Right forelimb (tissue), 1 donor: ENCODE measurements at places on chromosomes 4 and X.

DNA sequence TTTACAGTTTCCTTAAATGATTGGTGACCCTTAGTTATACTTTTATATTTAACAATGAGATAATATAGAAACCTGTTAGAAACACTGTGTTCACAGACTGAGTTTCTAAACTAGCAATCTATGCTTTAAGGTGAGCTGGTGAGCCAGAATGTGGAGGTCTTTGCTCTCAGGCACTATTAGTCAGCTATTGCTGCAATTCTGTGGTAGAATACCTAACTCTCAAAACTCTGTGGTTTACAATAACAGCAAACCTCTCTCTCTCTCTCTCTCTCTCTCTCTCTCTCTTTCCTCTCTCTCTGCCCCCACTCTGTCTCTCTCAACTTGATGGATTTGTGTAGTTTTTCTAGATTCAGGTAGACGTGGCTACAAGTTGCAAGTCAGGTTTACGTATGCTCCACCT is 17.6 kb upstream of the LCORL start:
- no peak for DNase-seq

- DNase-seq: no peak
These were observed 289.2 kb downstream of the FBXW7 start for GRCh38 chr4:152246659-152247058.

DNA sequence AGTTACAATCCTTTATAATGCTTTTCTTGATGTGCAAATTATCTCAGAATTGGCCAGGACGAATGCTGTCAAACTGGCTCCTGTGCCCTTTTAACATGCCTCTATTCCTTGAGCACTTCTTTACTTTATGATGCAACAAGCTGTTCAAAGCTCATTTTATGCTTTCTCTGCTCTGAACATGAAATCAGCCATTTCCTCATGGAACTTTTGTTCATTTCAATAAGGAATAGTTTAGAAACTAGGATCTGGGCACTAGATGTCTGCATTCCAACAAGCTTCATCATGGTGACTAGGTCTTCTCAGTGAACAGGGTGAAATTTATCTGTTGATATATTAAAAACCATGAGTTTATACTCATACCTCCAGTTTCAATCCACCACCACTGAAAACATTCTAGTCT is 87.3 kb upstream of the TEX13A start:
- no peak for DNase-seq

GRCh38 chr4:86055898-86056297 is 304.0 kb downstream of the MAPK10 start:
- DNase-seq: no peak

DNA sequence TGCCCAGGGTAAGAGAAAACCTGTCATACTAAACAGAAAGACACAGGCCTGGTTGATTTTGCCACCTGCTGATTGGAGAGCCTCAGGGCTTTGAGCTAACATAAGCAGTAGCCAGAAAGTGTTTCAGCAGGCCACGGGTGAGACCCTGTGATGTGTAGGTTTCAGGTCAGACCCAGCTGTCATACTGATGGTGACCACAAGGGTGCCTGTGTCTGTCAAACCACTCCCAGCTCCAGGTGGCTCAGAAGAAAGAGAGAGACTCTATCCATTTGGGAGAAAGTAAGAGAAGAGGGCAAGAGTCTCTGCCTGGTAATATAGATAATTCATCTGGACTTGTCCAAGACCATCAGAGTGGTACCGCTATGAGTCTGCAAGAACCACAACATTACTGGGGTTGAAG is 72.8 kb upstream of the NLRP2B start:
- DNase-seq: no peak

DNA sequence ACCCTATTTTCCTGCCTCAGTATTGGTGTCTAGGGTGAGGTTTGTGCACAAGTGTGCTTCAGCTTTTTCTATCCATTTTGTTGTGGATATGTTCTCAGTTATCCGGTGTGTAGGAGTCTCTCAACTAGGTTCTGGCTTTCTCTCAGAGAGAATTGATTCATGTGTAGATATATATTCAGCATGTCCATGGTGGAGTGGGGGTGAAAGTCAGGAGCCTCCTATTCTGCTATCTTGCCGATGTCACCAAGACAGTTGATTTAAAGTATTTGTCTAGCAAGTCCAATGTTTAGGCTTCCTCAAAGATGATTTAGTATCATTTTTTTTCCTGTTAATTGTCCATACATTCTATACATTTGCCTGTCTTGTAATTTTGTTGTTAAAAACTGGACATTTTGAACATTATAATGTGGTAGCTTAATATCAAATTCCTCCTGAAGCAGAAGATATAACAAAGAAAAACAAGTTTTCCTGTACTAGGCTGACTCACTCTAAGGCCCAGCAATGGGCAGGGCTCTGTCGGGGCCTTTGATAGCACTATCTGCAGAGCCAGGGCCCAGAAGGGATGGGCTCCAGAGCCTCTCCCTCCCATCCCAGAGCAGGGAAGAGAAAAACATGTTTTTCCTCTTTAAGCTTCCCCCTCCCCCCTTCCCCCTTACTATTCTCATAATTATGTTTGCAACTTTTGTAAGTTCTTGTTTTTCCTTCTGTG is 37.6 kb downstream of the GLUD2 start:
- no peak for DNase-seq

DNA sequence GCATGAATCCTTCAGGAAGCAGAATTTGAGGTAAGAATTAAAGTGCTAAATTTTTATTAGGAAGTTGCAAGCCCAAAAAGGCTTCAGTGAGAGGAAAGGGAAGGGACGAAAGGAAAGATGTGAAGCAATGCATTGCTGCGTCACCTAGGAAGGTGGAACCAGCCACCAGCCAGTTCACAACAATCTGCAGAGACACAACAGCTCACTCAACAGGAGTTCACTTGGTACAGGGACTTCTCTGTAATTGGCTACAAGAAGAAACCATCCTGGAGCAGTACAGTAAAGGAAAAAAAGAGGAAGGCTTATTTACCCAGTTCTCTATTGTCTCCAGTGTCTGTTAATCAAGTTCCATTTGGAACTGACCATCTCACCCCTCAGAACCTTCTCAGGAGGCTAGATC is 157.6 kb downstream of the HNRNPD start:
- no peak for DNase-seq

DNA sequence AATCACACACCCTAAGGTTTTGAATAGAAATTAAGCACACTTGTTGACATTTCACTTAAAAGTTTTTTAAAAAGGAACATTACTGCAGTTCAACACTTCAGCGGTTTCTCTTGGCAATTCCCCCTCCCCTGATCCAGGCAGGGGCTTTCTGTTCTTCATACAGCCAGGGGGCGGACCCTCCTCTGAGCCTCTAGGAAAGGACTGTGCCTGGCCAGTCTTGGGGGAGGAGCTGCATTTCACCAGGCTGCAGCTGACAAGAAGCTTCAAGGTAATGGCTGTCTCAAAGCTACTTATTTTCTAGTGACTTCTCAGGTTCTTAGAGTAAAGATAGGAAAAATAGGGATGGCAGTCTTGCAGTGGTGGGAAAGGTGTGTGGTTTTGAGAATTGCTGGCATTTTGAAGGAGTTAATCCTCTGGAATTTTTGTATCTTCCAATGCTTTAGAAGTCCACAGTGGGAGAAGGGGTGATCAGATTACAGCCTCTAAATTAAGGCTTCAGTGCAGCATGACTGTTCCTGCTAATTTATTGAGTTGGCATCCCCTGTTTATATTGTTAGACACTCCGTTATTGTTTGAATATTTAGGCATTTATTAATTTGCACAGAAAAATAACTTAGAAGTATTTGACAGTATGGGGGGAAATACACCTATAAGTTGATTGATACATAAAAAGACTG is 33.5 kb downstream of the PWWP3B start:
- DNase-seq: no peak

DNA sequence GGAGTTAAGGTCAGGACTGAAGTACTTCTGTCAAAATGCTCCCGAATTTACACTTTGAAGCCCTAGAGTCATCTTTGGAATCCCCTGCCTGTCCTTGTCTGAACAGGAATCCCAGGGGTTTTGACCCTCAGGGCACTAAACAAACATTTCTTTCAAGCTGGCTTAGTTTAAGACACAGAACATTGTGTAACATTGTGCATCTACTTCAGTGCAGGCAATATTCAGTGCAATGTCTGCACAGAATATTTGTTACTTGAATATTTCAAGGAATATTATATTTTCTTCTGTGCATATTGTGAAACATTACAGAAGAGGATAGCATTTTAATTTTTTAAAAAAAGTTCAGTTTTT is 763.4 kb downstream of the PCDH18 start:
- DNase-seq: no peak

- DNase-seq: no peak
These were observed 89.1 kb downstream of the DCAF8L2 start for GRCh38 chrX:27679281-27679680.

DNA sequence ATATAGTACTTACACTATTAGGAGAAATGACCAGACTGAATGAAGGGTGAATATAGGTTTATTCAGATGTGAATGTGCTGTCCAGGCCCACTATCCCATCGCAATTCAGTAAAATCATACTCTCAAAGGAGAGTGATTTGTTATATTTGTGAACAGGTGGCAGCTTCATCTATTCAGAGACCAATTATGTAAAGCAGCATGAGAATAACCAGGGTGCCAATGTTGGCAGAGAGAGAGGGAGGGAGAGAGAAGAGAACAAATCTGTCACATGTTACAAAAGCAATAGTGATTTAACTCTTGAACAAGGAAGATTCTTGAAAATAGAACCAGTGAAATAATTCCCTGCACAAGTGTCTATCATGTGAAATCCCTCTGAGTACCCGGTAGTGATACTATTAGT is 38.9 kb upstream of the TLL1 start:
- no peak for DNase-seq

DNA sequence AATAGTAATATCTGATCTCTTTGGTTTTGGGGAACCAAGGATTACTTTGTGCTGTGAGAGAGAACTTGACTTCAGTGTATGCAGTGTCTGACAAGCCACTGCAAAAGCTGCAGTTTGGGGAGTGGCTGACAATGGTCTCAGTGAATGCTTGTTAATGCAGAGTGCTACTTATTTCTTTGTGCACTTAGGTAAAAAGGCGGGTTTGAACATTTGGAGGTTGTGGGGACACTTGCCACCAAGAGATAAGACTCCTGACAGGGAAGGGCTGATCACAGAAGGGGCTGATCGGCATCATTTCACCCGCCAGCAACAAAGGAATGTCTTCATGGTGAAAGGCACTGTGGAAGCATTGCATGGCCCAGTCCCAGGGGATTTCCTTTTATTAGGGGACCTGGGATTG is 28.6 kb upstream of the USP46 start:
- no peak for DNase-seq

DNA sequence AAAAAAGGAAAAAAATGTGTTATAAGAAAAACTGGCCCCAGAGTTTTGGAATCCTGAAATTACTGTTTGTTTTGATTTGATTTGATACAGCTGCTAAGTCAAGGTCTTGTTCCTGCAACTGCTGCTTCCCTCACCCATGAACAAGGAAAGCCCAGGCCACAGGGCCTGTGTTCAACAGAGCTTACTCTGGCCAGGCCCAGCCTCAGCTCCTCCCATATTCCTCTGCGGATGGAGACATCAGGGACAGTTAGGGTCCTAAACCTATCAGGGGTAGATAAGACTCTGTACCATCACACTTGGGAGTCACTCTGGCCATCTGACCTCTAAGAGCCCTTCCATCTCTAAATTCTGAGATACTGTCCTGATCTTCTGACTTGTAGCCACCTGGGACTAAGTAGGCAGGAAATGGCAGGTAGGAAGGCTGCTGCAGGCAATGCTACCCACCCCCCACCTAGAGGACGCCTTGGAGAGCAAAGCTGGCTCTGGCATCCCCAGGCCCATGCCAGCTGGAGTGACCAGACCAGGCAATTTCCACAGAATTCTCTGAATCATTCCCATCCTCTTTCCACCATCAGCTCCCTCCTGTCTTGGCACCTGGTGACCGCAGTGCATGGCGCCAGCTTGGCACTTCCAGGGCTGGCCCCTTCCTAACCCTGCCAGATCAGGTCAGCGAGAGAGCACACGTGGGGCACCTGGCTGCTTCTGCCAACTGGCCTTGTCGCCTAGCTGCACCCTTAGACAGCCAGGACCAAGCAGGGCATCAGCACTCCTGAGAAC is 58.0 kb upstream of the TMEM33 start:
- no peak for DNase-seq

DNA sequence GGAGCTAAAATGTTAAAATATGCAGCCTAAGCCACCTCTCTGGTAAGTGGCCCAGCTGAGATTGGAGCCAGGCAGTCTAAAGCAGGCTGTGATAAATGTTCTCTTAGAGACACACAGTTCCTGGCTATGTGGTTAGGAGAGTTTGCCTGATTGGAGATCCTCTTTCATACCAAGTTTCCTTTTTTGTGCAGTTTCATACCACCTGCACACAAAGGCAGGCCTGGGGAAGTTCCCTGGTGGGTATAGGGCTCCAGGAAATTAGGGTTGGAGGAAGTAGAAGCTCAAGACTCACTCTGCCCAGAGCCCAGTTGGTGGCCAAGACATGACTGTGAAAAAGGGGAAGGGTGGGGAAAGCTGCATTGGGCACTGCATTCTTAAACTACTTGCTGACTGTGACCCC is 16.9 kb downstream of the CYBB start:
- no peak for DNase-seq

- no peak for DNase-seq
These were observed 72.8 kb downstream of the IRF2 start for GRCh38 chr4:184401397-184402171.

GRCh38 chrX:70268034-70268433 is at the start of gene ARR3:
Gene ARR3 (plus strand): TSS chrX:70268334. CDS start chrX:70269386, 1,052 bp downstream.
- no peak for DNase-seq

DNA sequence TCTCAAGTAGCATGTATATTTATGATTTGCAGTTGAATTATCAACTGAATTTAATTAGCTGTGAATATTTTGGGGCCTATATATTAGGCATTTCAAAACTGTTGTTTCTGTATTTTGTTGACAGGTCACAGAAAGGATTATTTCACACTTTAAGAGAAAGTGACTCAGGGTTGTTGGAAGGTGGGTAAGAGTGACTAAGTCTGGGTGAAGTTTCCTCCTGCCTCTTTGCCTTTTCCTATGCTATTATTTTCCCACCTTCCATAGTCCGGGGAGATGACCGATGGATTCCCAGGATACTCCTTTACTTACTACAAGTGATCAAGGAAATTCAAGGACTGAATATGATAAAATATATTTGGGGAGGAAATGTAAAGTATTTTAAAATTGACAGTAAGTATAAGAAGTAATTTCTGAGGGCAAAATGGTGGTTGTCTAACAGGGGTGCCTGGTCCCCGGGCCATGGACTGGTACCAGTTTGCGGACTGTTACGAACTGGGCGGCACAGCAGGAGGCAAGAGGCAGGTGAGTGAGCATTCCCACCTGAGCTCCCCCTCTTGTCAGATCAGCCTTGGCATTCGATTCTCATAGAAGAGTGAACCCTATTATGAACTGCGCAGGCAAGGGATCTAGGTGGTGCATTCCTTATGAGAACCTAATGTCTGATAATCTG is 175.5 kb upstream of the GPRIN3 start:
- no peak for DNase-seq

- no peak for DNase-seq
These were observed 129.8 kb downstream of the GUCY2F start for GRCh38 chrX:109352066-109352588.

- DNase-seq: no peak
These were observed 24.3 kb downstream of the LEF1 start for GRCh38 chr4:108144451-108144850.

DNA sequence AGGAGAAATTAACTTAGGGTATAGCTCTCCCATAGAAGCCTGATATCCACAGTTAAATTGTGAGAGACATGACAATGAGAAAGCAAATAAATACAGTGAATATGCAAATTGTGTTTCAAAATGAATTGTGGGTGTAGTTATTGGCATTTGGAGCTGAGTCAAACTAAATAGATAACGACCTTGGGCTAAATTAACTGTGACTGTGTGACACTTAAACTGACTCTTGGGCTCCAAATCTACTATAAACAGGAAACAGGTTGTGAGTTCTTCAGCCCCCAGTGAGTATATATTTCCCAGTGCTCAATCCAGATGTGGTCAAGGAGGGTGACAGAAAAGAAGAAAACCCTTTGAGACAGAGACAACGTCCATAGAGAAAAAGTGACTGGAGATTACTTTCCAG is 11.3 kb upstream of the MAGEA10 start:
- DNase-seq: no peak
